ENCODE measurements at places on chromosomes 3 and 15. TPM values are rescaled to one million over a fixed set of nuclear protein-coding genes. Genes with fewer than 3 reads are reported as not detected.

Gene CHRNA5
- 1.2 TPM for total RNA-seq

Gene GOLGA8M
- total RNA-seq: not detected

Gene SYNM
- total RNA-seq: 0.39 TPM

Gene VIPR1
- total RNA-seq: 0.33 TPM

Gene MYL3
- total RNA-seq: 0.65 TPM

Gene DNAJC19
- total RNA-seq: 24.7 TPM

Gene CRYGS
- total RNA-seq: 1.6 TPM

Gene AGTR1
- total RNA-seq: 0.79 TPM

Gene SLC12A1
- not detected for total RNA-seq

Gene ECE2
- total RNA-seq: not detected

Gene IQCF5
- total RNA-seq: not detected

Gene ALG1L2
- total RNA-seq: 0.65 TPM

Gene PRR20G
- not detected for total RNA-seq

Gene CLRN1
- total RNA-seq: not detected

Gene GOLGA8J
- total RNA-seq: not detected

Gene GPR160
- total RNA-seq: not detected

Gene GUCA1C
- total RNA-seq: not detected

Gene THRB
- 65.8 TPM for total RNA-seq

Gene VGLL3
- 536 TPM for total RNA-seq

All from placental epithelial cell (primary cell).